ENCODE measurements at places on chromosomes 2 and 18.
A peak's percentile ranks its signal among the peaks of the same experiment; 100 is the strongest.

DNA sequence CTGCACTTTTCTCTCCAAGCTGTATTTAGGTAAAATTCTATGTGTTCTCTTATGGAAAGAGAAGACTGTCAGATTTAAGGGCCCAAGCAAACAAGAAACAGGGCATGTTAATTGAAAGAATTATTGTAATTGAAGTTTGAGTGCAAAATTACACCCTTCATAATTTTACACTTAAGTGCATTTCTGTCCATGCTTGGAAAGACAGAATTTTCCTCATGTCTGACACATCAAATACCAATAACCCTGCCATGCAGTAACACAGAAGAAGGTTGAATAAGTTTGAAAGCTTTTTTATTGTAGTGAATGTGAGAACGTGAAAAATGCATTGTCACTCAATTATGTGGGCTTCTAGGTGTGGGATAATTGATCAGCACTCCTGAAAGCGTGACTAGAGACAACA, 52.9 kb upstream of the PARD3B start:
- no peak for DNase-seq

DNA sequence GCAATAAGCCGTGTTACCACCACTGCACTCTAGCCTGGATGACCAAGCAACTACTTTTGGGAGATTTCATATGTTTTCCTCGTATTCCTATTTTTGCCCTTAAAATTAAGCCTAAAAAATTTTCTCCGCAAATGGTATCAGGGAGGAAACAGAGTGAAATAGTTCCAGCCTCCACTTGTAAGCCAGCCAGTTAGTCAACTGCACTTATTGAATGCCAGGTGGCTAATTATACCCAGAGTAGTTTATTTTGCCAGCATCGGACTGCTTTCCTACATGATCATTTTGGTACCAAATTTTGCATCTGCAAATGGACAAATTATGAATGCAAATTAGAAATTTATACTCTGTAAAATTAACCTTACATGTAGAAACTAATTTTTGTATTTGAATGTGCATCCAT, 90.2 kb upstream of the ARHGAP28 start:
- DNase-seq = no peak

- peak; percentile 43 for DNase-seq
Observed at GRCh38 chr18:78268226-78268988, 711.2 kb upstream of the SALL3 start.

DNA sequence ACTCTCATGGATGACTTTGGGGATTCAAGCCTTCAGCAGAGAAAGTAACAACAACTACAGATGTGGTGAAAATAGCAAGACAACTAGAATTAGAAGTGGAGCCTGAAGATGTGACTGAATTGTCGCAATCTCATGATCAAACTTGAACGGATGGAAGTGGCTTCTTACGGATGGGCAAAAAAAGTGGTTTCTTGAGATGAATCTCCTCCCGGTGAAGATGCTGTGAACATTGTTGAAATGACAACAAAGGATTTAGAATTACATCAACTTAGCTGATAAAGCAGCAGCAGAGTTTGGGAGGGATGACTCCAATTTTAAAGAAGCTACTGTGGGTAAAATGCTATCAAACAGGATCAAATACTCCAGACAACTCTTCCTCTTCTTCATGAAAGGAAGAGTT, 43.1 kb downstream of the AAK1 start:
- no peak for DNase-seq

DNA sequence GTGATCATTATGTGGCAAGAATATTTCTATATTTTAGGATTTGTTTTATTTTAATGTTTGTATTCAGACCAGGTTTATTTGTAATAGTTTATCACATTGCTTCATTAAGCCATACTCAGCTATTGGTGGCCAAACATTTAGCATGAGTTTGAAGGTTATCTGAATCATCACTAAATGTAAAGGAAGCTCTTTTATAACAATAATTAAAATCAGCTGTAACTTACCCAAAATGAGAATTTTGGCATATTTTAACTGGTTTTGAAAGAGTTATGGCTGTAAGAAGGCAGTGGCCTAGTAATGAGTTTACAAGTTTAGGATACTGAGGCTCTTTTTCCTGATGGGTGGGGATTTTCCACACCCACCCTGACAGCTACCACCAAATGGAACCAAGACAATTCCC, 177.8 kb downstream of the EN1 start:
- DNase-seq = no peak

DNA sequence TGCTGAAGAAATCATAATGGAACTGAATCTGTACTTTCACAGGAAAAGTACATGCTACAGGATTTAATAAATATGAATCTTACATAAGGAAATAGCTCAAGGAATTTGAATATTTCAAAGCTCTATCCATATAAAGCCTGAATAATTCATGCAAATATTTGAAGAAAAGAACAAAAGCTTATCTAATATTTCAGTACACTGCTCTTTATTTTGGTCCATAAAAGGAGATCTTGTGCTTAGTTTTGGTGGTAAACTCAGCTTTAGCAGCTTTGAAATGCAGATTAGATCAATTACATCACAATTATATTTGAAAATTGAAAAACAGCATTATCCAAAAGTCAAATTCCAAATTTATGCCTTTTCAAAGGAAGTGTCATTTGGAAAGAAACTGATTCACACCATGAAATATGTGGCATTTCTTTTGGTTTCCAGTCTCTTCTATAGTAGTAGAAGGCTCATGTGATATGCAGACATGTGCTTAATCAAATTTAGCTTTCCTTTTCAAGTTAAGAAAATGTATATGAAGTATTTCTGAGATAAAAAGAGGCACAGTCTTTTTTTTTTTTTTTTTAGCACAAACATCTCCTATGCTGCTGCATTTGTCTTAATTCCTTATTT, 42.1 kb upstream of the MAP4K3 start:
- DNase-seq = no peak

DNA sequence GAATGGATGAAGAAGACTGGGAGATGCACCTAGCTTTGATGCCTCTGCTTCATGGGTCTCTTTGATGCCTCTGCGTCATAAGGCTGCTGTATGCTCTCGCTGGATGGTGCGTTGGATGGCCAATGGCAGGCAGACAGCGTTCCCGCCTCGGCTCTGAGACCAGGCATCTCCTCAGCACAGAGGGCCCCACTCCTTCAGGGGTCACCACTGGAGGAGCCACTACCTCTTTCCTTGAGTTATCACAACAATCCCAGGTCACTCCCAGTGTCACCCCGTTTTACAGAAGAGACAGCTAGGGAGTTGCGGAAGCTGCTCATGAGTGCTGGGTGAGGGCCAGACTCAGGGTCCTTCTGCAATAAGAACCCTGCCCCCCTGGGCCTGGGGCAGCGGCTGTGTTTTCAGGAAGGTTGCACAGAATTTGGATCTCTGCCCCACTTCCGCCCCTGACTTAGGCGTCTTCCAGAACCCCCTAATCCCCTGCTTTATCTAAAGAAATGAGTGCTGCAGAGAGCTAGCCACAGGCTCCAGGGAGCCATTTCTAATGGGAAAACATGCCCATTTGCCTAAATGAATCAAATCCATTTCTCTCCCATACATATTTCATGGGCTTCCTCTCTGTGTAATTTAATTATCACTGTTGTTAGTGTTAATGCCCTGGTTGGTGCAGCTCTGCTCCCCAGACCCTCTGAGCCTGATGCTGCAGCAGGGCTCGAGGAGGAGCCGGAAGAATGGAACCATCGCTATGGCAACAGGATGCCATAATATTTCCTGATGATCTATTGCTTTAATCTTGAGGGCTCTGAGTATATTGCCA, 131.8 kb upstream of the HS6ST1 start:
- no peak for DNase-seq

DNA sequence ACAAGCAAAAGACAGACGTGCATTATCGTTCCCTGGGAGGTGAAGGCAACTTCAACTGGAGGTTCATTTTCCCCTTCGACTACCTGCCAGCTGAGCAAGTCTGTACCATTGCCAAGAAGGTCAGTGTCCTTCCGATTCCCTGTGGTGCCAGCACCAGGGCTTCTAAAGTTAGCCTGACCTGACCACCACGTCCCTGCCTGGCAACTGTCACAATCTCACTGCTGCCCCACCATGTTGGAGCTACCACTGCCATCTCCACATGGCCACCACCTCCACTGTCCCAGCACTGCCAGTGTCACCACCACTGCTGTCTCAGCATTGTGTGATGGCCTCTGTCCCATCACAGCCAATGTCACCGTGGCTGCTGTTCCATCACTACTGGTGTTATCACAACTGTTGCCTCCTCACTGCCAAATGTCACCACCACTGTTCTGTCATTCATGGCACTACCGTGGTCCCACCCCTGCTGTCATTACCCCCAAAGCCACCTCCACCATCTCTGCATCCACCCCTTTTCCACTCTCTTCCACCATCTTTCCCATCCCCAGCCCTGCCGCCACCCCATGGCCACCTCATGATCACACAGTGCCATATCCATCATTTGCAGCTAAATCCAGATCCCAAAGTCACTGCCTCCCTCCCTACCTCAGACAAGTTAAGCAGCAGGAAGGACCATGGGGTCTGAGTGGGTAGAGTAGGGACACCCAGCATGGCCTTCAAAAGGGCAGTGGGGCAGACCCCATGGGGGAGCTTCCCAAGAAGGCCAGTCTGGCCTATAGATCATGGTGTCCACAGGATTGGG, 216.5 kb downstream of the DYSF start:
- no peak for DNase-seq

- DNase-seq = no peak
Observed at GRCh38 chr2:190663348-190663747, 14.5 kb downstream of the NAB1 start.

DNA sequence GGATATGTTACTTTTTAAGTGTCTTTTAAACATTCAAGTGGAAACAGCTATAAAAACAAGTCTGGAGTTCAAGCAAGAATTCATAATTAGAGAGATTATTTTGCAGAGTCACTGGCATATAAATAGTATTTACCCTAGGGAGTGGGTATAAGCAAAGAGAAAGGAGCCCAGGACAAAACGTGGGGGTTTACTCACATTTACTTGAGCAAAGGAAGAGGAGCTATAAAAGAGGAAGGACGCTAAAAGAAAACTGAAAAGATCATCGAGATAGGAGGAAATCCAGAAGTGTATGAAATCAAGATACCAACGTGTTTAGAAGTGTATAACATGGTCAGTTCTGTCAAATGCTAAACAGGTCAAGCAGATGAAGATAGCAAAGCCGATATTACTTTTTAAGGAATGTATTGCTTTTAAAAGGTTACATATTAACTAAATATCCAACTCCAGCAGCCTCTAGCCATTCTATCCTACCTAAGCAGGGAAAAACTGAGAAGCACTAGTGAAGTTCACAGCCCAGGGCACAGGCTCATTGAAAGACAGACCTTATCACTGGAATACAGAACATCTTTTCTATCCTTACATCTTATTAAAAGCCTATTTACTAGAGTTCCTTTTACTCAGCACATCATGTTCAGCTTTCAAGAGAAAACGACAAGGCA, 8.6 kb downstream of the KANSL1L start:
- no peak for DNase-seq

- DNase-seq = peak; percentile 12
Observed at GRCh38 chr18:77366720-77367641, 117.3 kb downstream of the GALR1 start.

GRCh38 chr18:79601234-79601633, 78.4 kb upstream of the CTDP1 start:
- no peak for DNase-seq

DNA sequence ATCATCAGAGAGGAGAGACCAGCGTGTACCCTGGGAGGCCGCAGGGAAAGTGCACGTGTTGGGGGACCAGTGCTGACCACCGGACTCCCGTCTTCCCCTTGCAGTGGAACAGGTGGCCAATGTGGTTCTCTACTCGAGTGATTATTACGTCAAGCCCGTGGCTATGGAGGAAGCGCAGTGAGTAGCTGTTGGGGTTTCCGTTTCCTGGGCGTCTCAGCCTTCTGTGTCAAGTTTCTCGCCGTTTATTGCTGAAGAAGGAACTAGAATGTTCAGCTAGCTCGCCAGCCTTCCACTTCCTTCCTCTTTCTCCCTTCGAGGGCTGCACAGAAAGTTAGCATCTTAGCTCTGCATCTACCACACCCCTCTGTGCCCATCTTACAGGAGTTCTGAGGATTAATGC, 22.8 kb upstream of the DGKD start:
- DNase-seq = no peak

DNA sequence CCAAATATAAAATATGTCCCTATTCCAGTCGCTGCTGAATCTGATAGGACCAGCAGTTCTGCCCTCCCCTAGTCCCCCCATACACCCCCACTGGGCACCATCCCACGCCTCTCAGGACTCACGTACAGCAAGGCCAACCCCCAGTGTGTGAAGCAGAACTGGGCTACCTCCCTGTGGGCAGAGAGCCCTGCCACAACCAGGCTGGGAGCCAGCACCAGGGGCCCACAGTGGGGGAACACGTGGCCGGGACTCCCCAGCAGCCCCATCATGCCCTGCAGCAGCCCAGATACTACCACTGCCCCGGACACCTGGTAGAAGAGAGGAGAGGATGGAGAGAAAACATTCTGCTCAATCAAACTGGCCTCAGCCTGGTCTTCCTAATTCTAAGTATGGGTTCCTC, 1.3 kb downstream of the SLC23A3 start:
- no peak for DNase-seq

DNA sequence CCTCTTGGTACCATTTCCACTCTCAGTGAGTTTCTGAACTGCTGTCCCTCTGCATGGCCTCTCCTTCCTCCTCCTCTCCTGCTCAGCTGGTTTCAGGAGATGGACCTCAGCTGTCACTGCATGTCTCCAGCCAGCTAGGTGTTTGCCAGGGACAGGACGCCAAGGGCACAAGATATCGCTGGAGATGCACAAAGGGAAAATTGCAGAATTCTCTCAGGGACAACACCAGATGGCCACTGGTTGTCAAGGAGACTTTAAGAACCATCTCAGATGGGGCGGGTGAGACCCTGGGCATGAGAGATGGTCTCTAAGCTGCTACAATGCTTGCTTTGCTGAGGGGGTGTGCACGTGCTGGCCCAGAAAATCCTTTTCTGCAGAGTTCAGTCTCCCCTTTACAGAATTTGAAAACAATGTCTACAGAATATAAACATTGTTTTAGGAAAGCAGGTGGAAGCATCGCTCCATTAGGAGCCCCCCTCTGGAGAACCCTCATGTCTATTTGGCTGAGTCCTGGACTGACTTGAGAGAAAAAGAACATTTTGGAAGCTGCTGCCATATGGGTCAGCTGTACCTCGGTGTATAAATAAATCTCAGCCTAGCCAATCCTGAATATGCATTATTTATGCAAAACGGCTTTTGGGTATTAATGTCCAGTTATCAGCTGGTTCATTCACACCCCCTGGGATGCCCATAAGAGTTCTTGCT, 57.8 kb upstream of the SPP2 start:
- DNase-seq = peak; percentile 53

GRCh38 chr2:134375935-134376334, 122.1 kb downstream of the MGAT5 start:
- DNase-seq = peak; percentile 39

DNA sequence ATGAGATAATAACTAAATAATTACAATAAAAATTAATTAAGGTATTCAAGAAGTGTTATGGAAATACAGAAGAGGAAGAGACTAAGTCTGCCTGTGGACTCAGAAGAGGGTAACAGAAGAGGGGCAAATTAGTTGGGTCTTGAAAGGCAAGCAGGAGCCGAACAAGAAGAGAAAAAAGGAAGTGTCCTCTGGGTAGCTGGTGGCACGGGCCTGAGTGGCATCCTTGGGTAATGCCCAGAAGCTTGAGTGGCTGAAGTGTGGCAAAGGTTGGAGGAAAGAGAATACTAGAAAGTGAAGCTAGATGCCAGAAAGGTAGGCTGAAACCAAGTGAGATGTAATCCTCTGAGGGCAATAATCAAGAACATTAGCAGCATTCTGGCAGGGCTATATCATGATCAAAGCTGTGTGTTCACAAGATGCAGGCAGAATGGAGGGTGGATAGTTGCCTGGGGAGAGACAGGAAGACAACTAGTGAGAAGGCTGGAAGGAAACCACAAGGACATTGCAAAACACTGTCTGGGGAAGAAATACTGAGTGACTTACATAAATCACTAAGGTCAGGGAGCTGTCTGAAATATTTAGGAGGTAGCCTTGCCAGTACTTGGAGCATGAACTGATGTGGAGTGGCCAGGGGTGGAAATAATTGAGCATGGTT, 16.2 kb downstream of the DOCK10 start:
- no peak for DNase-seq

Data from NCI-H524 treated with DMSO at 0.1 percent for 48 hours (cell line).